ENCODE measurements at places on chromosomes 1 and 21.

DNA sequence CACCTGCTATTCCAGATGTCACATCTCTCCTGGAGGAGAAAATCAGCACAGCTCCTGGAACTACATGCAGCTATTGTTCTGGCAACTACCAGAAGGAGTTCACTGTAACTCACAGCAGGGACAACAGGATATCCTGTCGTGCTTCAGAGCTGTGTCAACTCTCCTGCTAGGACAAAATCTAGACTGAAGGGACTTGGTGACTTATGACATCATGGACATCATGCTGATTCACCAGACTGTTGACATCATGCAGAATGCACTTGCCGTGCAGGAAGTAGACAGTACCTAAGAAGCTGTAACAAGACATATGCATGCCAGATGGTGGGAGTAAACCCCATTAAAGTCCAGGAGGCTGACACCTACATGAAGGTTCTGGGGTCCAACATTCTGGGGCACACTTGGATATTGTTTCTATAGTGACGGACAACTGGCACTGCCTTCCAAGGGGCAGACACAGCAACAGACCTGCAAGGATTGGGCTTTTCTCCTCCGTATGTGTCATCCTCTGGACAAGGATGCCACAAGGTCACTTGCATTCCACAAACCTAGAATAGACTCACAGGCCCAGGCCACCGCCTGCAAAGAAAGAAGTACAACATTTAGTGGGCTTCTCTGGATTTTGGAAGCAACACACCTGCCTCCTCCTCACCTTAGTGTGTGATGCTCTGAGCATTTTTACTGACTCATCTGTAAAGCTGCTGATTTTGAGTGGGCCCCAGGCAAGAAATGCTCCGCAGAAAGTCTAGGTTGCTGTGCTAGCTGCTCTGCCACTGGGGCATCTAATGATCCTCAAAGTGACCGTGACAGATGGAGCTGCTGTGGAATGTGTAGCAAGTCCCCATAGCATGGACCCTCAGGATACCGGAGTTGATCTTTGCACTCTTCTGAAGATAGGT lies 249.2 kb downstream of the MATN1 start:
- DNase-seq = peak; percentile 32

DNA sequence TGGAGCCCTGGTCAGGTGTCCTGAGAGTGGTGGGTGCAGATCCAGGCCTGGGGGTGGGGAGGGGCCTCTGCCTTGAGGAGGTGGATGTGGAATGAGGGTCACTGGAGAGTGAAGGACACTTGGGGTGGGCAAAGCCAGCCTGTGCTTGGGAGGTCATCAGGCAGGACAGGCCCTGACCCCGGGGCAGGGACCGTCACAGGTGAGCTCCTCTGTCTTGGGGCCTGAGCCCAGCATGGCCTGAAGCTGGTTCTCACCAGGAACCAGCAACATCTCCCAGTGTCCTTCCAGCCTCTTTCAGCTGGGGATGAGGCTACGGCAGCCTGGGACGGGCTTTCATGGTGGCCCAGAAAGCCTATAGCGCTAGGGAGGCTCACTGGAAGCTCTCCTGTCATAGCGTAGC lies 831 bp upstream of the KRTAP10-2 start:
- no peak for DNase-seq

DNA sequence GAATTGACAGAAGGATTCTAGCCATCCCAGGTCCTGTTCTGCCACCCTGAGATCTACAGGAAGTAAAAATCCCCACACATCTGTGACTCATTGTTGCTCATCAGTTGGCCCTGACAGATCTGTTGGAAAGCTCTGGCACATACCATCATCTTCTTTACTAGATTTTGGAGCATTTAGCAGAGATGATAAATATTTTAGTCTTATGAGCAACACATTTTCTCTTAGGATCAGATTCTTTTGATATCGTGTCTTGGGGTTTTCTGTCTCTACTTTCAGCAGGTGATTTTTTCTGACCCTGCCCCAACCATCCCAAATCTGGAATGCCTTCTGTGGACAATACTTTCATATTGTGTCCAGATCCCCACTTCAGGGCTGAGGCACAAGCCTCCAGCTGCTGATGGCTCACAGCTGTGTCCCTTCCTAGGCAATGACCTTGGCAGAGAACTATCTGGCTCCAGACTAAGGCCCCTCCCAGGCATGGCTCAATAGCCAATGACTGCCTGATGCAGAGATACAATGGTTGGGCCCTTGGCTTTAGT lies 102.8 kb downstream of the GDAP2 start:
- no peak for DNase-seq

DNA sequence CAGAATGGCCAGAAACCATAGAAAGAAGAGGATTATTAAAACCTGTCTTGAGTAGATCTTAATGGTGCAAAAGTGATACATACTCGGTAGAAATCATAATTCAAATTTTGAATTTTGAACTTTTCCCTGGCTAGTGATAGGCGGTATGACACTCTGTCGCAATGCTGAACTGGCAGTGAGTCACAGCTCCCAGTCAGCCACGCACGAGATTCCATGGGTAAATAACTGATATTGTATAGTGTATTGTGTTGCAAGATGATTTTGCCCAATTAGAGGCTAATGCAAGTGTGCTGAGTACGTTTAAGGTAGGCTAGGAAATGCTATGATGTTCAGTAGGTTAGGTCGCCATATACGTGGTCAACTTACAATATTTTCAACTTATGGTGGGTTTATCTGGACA lies 207.0 kb downstream of the SIPA1L2 start:
- DNase-seq = no peak

GRCh38 chr1:209885403-209886218 lies 52.4 kb upstream of the SYT14 start:
- no peak for DNase-seq

GRCh38 chr1:165942927-165943597 lies 115.6 kb downstream of the UCK2 start:
- DNase-seq = no peak

DNA sequence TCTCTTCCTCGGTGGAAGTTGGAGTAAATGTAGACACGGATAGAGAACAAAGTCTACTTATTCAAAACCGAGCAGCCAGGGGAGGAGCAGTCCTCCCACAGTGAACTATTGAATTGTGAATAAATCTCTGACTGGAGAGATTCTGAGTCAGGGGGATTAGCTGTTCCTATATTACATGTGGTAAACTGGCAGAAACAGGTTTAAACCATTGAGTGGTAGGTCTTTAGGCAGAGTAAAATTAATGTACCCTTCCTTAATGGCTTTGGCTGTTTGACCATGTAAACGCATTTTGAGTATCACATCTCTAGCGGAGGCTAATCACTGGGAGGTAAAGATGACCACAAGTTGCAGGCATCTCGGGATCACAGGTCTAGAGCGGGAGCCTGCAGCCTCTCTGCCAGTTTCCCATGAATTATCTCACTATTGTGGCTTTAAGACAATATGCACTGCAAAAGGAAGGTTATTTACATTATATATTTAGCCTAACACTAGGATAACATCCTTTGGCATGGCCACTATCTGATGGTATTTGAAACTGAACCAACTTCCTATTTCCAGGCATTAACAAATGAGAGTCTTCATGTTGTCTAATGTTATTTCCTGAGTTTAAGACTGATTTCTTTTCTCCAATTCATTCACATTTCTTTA lies 7.9 kb upstream of the DISC1 start:
- no peak for DNase-seq

DNA sequence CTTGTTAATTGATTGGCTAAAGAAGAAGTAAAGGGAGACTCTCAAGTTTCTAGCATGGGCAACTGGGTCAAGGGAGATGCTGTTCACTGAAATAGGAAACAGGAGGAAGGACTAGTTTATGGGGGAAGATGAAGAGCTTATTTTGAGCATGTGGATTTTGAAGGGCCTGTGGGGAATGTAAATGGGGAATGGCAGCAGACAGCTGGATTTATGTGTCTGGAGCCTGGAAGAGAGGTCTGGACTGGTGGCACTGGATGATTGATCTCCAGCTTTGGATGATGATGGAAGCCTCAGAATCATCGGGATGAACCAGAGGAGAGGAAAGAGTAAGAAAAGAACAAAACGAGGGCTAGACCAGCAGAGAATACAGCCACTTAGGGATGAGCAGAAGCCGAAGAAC lies 54.9 kb upstream of the ENAH start:
- no peak for DNase-seq

DNA sequence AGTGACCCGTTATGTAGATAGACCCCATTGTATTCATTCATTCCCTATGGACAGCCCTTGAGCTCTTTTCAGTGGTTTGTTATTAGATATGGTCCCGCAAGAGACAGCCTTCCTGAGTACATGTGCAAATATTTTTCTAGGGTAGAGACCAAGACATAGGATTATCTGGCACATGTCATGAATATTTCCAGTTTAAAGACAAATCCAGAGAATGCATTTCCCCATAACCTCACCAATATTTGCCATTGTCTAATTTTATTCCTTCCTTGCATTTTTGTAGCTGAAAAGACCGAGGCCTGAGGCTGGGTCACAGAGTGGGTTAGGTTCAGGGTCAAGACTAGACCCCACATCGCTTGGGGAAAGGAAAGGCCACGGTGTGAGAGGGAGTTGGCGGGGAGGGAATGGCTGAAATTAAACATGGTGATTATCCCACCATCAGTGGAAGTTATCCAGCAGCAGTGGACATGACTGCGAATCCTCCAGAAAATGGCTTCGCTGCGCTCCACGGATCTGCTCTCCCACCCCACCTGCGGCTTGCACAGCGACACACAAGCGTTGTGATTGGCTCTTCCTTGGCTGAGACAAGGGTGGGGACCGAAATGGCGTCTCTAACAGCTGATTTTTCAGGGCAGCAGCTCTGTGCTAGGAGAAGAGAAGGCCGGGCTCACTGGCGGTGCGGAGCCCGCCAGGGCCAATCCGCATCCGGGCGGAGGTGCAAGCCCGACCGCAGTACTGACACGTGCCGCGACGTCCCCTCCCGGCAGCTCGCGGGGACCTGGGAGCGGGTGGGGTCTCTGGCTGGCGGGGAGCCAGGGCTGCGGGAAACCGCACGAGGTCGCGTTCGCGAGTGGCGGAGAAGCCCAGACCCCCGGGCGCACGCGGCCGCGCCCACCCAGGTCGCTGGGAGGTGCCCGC lies 16.1 kb upstream of the STMN1 start:
- DNase-seq = peak; percentile 88

DNA sequence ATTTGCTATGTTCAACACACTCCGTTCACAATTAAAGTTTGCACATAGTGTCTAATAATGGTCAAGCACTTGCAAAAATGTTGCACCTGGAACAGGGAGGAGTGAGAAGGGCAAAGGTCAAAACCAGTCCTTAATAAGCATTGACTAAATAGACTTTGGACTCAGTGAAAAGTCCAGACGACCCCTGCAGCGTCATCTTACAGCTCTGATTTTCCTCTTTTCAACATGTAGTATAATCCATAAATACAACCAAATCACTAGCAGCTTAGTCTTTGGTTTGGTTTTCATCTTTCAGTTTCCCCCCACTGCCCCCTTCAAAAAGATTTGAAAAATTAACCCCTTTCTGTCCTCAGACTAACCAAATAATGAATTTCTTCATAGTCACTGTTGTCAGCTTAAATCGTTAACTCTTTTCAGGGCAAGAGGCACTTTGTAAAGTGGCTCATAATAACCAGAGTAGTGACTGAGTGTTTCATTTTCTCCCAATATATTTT lies 290.3 kb downstream of the PTPRC start:
- DNase-seq = no peak

DNA sequence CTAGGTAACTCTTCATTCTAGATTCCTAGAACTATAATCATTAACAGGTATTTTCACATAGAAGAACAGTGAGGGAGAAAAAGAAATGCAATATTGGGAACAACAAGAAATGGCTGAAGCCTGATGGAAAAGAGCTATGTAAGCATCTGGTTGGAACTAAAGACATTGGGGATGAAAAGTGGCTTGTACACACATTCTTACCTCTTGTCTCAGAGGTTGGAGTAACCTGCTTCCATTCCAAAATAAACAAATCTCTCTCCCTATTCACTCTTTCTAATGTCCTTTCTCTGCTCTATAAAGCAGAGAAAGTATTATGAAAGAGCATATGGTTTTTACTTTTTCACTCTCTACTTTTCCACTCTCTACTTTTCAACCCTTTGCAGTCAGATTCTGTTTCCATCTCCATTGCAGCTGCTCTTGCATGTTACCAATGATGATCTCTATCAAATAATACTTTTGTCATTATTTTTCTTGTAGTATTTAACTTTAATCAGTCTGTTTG lies 37.5 kb downstream of the CMPK1 start:
- no peak for DNase-seq

GRCh38 chr1:237050185-237050584 lies 8.2 kb downstream of the RYR2 start:
- DNase-seq = no peak

- no peak for DNase-seq
These were observed 66.6 kb upstream of the TIAM1 start for GRCh38 chr21:31410499-31411131.

DNA sequence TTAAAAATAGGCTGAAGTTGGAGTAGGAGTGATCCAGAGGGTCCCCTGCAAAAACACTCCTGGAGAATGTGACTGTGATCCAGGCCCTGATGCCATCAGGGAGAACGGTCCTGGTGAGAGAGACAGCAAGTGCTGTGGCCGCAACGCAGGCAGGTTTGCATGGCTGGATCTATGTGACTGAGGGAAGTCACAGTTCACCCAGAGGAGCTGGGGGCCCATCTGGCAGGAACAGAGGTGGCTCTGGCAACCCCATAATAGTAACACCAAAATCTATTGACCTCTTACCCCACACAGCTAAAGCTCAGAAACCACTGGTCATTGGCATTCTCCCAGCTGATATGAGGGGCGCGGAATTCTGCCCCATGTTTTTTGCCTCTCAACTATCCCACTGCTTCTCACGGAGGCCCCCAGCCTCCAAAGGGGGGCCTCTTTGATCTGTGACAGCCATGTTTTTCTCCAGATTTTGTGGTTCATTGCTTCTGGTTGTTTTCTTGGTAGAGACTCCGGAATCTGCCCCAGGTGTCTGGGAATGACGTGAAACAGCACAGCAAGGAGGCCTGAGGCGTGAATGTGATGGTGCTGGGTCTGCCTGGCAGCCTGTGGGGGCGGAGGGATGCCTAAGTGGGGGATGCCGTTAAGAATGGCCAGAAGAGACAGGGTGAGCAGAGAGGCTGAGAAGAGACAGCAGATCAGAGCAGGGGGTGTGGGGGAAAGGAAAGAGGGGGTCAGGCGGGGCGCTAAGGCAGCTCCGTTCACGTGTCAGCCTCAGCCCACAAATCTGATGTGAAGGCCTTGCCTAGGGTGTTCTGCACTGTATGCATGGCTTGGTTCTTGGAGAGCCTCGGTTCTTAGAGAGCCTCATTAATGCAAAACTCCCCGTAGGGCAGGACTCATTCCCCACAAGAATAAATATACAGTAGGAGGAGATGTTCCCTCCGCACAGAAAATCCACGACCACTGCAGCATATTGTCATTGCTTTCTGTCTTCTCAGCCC lies 23.5 kb downstream of the CASP9 start:
- no peak for DNase-seq

DNA sequence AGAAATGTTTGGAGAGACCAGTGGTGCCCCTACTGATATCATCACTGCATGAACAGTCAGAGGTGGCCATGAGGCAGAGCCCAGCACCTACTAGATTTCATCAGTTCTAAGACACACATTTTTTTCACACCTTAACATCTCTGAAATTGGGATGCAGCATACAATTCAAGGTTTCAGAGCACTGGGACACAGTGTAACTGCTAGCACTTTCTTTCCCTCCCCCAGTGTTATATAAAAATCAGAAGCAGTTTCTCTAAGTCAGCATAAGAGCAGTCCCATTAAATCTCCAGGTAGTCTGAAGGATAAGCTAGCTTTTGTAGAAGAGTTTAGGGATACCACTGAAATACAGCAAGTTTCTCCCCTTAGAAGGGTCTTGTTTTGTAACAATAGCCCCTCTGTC lies 10.0 kb upstream of the ANGPTL7 start:
- no peak for DNase-seq

- DNase-seq = no peak
These were observed 98.8 kb downstream of the CCDC185 start for GRCh38 chr1:223492044-223492443.

Data from COR-L47 (cell line).